ENCODE measurements at places on chromosomes 12 and 14.

GRCh38 chr12:131471946-131472732, 238.8 kb upstream of the SFSWAP start:
- no peak for DNase-seq

DNA sequence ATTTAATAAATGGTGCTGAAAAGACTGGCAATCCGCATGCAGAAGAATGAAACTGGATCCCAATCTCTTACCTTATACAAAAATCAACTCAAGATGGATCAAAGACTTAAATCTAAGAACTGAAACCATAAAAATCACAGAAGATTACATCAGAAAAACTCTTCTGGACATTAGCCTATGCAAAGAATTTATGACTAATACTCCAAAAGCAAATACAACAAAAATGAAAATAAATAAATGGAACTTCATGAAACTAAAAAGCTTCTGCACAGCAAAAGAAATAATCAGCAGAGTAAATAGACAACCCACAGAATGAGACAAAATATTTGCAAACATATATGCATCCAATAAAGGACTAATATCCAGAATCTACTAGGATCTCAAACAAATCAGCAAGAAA, 14.3 kb upstream of the CLEC1A start:
- DNase-seq: no peak

GRCh38 chr12:111121840-111122239, 201.5 kb upstream of the MYL2 start:
- DNase-seq: no peak

DNA sequence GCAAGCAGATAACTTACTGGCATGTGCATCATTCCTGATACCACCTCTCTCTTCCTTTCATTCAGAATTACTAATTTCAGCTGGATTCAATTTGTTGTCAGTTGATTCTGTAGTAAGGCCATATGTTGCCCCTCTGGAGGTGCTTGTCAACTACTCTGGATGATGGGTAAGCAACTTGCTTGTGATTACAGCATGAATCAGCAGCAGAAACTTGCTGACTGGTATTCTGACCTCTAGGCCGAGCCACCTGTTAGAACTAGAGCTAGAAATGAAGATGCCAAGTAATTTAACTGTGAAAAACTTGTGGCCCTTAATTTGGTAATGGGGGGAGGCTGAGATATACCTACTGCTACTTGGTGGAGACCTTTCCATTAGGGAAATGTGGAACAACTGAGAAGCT, 5.1 kb downstream of the RNF10 start:
- no peak for DNase-seq
